ENCODE measurements at places on chromosomes 12 and 14.

- no peak for DNase-seq
Observed at GRCh38 chr12:7068994-7069346, 8.5 kb downstream of the C1S start.

- DNase-seq: no peak
Observed at GRCh38 chr12:60072911-60073310, 477.1 kb downstream of the SLC16A7 start.

- DNase-seq: no peak
Observed at GRCh38 chr12:113996026-113996425, 29.9 kb upstream of the RBM19 start.

- DNase-seq: no peak
Observed at GRCh38 chr12:119841433-119842210, 35.5 kb downstream of the CIT start.

GRCh38 chr14:87171141-87171540 lies 821.8 kb downstream of the GALC start:
- no peak for DNase-seq

- no peak for DNase-seq
Observed at GRCh38 chr12:21851151-21851550, 76.6 kb upstream of the KCNJ8 start.

DNA sequence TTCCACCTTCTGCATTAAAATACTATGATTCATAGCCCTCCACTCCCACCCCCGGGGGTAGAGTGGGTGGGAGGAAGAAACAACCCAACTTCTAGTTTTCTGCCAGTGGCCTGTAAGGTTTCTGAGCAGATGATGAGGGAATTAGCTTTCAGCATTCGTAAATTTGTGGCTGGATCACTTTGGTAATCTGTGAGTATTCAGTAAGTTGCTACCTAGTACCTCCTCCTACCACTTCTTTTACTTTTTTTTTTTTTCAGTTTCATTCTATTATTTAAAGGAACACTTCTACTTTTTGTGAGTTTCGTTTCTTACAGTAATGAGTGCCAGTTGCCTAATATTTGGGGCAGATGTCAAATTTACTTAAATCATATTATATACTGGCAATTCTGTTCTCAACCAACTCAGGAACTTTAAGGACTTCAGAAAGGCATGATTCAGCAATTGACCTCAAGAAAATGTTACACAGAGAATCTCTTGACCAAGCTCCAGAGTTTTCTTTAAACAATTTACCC lies 42.4 kb upstream of the EMP1 start:
- DNase-seq: no peak

GRCh38 chr12:19933924-19934323 lies 434.4 kb upstream of the PDE3A start:
- no peak for DNase-seq

GRCh38 chr12:110802489-110802888 lies 44.3 kb upstream of the CCDC63 start:
- DNase-seq: no peak

GRCh38 chr12:104910196-104910840 lies 47.8 kb downstream of the SLC41A2 start:
- no peak for DNase-seq

DNA sequence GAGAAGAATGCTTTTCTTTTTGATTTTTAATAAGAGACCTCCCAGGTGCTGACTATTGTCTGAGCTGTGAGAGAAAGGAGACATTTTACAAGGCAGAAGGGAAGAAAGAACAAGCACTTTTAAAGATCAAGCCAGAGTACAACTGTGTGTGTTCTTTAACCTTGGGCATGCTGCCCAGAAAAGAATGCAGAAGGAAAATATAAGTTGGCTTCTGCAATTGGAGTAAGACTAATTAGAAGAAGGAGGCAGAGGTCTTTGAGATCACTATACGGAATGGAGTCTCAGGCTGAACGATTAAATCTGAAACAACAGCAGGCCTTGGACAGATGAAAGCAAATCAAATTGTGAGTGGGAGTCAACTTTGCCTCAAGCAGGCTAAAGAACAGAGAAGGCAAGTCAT lies 230.5 kb downstream of the ATP23 start:
- no peak for DNase-seq

DNA sequence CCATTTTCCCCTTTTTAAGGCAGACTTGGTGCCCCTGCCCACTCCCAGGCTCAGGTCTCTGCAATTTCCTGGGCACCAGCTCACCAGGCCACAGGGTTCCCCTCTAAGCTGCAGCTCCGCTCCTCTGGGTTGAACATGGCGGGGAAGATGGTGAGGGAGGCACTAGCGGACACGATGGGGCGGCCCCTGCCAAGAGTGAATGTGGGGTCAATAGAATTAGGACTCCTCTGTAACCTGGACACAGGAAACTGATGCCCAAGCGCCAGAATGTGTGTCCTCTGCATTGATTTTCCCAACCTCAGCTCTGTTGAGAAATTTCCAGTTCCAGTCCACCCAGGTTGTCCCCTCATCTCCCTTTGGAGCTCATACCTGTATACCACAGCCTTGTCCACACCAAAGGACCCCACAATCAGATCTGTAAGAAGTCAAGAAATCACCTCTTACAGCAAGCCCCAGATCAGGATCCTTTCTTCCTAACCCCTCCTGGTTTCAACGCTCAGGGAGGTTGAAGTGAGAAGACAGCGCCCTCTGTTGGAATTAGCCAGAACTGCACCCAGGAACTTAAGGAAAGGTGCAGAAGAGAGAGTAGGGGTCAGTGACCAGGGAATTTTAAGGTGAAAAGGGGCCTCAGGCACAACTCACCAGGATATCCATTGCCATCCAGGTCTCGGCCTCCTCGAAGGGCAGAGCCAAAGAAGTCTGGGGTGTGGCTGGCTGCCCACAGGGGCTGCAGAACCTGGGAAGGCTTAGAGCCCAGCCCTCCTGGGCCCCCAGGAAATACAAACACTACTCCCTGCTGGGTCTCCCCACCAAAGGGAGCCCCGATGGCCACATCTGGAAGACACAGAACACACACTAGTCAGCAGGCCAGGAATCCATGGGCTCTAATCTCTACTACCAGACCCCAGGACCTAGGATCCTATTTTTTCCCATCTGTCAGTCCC lies 14.7 kb downstream of the ITGA5 start:
- no peak for DNase-seq

- no peak for DNase-seq
Observed at GRCh38 chr12:75196408-75196807, 13.2 kb downstream of the KCNC2 start.

- no peak for DNase-seq
Observed at GRCh38 chr14:41016213-41016612, 590.5 kb upstream of the LRFN5 start.

DNA sequence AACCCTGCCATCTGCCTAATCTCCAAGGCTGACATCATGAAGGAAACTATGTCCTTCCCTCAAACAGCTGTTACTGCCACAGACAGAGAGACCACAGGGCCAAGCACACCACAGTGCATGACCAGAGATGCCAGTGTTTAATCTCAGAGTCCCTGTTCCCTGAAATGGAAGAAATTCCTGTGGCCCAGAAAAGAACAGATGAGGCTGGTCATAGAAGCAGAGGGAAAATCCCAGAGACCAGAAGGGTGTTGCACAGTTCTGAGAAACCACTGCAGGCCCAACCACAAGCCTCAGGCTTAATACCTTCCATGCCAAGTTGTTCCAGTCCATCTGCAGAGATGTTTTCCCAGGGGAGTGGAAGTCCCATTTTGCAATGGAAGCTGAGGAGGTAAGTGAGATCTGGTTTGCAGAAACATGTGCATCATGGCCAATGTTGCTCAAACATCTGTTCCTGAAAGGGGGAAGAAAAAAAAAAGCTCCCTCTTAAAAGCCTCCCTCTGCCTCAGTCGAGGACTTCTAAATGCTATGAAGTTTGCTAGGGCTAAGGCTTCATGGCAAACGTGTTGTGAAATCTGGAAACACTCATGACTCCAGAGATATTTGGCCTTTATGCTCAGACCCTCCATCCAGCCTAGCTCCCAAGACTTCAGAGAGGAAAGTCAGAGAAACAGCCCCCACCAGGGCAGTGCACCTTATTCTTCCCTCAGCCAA lies 98.6 kb downstream of the SCARB1 start:
- no peak for DNase-seq

GRCh38 chr12:16685107-16685506 lies 79.1 kb upstream of the LMO3 start:
- DNase-seq: no peak

- DNase-seq: no peak
Observed at GRCh38 chr14:54188064-54188666, 208.6 kb upstream of the CDKN3 start.

DNA sequence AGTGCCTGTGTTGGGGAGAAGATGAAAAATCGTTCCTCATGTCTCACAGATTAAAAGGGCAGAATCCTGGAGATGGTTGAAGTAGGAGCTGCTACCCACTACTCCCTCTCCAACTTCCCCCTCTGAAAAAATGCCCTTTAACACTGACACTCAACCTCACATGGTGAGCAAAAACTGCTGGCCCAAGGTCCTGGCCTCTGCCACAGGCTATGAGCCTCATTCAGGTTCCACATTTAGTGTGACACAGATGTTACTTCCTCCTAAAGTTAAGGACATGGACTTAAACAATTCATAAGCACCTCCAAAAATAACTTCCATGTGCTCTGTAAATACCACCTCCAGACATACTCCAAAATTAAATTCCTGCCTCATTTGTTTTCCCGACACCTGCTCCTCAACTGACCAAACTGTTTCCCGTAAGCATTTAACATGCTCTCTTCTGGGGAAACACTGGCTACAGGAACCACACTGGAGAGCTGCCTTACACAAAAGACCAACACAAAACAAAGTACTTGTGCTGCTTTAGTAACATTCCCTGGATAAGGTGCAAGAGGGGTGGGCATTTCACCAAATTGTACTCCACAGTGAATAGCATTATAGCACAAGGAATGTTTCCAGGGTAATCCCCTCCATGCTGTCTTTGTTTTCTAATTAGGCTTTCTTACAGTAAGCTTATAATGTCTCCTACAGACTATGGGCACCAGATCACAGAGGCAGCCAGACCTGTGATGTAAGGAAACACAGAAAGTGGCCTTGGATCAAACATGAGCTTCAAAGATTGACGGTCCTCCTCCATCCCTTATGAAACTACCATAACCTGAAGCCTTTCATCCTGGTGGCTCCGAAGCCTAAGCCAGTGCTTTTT lies 57.0 kb downstream of the PHLDA1 start:
- no peak for DNase-seq

DNA sequence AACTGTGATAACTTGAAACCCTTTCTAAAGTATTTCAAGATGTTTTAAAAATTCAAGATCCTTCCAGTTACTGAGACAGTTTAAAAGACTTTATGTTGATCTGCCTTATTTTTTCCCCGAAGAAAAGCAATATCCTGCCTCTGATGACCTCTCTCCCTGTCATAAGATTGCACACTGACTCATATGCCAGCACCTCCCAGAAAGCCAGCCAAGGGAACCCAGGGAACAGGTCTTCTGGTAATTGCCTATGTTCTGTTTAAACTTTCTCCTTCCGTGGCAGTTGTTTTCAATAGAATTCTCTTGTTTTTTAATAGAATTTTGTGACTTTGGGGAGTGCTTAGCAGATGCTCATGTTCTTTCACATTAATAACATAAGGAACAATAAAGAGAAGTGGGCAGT lies 300.2 kb upstream of the PRKD1 start:
- peak; percentile 57 for DNase-seq

DNA sequence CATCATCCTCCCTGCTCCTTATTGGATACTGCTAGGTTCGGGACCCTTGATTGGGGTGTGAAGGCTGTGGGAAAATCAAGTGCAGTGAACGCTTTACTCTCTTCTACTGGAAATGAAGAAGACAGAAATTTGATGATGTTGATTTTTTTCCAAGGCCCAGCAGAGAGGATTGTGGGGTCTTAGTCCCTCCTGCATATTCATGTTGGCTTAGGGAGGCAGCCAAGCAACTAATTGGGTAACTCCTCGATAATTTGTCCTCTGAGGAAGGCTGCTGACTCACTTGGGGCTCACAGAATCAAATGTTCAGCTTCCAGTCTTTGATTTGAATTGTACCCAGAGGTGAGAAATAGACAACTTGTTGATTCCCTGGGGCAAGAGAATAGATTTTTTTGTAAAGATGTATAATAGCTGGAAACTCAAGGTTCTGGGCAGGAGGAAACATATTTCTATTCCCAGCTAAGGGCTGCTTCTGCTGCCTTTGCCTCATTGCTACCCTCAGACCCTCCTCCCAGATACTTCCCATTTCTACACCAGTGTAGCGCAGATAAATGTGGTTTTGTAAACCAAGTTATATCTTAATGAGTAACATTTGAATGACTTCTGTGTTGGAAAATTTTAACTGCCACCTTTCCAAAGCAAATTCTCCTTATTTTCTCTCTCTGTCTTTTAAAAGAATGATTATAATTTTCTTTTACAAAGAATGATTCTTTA lies 21.7 kb downstream of the NEUROD4 start:
- no peak for DNase-seq

GRCh38 chr14:49438256-49438770 lies 147.9 kb downstream of the RPS29 start:
- no peak for DNase-seq

DNA sequence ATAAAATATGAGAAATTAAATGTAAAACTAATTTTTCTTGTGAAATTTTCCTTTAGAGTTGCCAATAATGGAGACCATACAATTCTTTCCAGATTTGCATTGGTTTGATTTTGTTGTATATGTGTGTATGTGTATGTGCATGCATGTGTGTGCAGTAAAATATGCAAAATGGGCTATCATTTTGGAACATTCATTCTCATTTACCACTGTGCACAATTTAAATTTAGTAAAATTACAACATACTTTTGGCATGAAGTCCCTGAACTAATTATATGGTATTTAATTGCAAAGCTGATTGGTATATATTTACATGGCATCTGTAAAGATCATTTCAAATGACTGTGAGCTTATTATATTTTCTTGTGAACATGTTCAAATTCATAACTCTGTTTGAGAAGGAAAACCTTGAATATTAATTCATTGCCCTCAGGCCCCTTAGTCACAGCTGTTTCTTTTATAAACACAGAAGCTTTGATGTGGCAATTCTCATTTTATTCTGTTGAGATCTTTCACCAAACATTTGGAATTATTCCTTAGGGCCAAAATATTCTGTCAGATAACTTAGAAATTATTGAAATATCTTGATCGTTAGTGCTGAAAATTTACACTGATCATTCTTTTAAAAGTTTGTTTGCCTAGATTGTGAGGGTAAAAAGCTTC lies 17.6 kb downstream of the KERA start:
- no peak for DNase-seq

- DNase-seq: peak; percentile 30
Observed at GRCh38 chr12:4118017-4118510, 155.5 kb upstream of the CCND2 start.

GRCh38 chr12:49907352-49907751 lies 3.7 kb upstream of the FAIM2 start:
- no peak for DNase-seq

GRCh38 chr14:33404054-33404453 lies 465.4 kb downstream of the NPAS3 start:
- no peak for DNase-seq

DNA sequence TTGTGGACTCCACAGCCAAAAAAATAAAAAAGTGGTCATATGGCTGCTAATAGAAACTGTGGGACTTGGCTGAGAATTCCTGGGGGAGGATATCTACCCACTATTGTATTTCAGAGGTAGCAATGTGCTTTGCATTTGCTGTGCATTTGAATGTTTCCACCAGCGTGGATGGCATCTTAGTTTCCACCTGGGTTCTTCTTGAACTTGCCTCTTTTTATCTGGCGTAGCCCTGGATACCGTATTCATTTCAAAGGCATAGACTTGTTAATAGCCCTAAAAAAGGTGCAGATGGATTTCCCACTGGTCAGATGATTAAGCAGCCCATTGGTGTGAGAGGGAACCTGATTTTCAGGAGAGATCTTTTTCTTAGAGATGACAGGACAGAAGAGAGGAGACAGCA lies 1.9 kb upstream of the MYF5 start:
- no peak for DNase-seq
